ENCODE measurements at places on chromosomes 6 and 20.
A peak's percentile ranks its signal among the peaks of the same experiment; 100 is the strongest.

GRCh38 chr6:5506597-5506996 lies 245.3 kb downstream of the FARS2 start:
- DNase-seq, result no peak

DNA sequence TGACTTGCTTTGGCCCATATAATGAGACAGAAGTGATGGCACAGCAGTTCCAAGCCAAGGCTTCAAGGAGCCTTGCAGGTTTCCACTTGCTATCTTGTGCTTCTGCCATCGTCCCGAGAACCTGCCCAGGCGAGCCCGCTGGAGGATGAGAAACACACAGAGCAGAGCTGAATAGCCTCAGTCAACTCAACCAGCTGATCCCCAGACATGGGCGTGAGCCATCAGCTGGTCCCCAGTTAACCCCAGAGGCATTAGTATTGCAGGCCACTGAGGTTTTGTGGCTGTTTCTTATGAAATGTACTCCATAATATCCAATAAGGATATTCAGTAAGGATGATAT lies 81.7 kb upstream of the SHLD1 start:
- no peak for DNase-seq

DNA sequence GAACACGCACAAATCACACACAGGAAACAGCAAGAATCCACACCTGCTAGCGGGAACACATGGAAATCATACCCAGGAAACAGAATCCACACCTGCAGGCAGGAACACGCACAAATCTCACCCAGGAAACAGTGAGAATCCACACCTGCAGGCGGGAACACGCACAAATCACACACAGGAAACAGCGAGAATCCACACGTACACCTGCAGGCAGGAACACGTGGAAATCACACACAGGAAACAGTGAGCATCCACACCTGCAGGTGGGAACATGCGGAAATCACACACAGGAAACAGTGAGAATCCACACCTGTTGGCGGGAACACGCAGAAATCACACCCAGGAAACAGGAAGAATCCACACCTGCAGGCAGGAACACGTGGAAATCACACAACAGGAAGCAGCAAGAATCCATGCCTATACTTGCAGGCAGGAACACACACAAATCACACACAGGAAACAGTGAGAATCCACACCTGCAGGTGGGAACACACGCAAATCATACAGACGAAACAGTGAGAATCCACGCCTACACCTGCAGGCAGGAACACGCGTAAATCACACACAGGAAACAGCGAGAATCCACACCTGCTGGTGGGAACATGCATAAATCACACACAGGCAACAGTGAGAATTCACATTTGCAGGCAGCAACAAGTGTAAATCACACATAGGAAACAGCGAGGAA lies 108.6 kb downstream of the DLL1 start:
- DNase-seq, result no peak

GRCh38 chr6:4774715-4775493 lies 1.3 kb upstream of the CDYL start:
- no peak for DNase-seq

GRCh38 chr6:27755768-27756167 lies 156.4 kb downstream of the OR2B2 start:
- no peak for DNase-seq

DNA sequence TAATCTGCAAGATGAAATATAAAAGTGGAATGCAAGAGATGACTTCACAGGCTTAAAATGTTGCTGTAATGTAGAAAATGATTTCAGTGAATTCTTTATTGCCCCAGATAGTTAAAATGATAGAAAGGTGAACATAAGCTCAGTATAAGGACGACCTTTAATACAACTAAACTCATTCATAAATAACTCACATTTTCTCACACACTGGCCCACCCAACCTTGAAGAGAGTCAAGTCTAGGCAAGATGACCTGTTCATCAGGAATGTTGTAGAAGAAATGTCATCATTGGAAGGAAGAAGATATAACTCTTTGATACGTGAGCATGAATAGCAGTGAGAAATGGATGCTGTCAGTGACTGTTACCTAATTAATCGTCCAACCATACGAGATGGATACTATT lies 111.1 kb upstream of the SASH1 start:
- peak; percentile 61 for DNase-seq

DNA sequence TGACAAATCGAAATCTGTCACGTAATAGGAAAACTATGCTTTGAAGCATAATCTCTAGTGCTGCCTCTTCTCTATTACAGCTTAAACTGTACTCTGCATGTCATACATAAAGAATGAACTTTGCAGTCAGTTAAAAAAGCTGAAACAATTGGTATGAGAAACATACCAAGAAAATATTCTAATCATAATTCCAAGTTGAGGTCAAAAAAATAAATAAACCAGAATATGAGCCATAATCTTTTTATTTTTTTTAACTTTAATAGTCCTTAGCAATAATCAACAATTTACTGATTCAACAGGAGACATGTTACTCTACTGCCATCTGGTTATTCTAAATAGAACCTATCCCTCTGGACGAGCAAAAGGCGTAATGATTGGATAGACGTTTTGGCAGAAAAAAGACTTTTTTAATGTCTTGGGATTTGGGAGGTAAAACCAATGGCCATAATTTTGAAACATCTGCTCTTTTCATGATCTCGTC lies 224.4 kb upstream of the FLRT3 start:
- DNase-seq, result peak; percentile 62

- DNase-seq, result no peak
These were observed 43.0 kb downstream of the HDDC2 start for GRCh38 chr6:125258651-125259353.

DNA sequence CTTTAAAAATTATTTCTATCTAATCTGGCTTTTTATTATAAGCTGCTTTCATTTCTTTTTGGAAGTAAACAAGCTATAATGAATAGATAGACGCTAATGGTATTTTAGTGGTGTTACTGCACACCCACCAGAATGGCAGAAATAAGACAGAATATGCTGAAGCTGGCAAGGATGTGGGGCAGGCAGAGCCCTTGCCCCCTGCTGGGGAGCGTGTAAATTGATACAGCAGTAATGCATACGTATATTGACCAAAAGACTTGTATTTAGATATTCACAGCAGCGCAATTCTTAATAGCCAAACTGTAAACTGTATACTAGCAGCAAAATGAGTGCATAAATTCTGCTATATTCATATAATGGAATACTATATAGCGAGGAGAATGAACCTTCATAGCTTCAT lies 35.3 kb downstream of the TMEM181 start:
- DNase-seq, result peak; percentile 3

- DNase-seq, result no peak
These were observed 658.4 kb downstream of the TBC1D32 start for GRCh38 chr6:120675886-120676285.

- DNase-seq, result peak; percentile 89
These were observed 1.0 kb upstream of the DDAH2 start for GRCh38 chr6:31729979-31730630.

GRCh38 chr20:38497246-38497935 lies 24.7 kb downstream of the RALGAPB start:
- no peak for DNase-seq

- DNase-seq, result no peak
These were observed 271.2 kb upstream of the PRDM1 start for GRCh38 chr6:105814745-105815536.

- no peak for DNase-seq
These were observed 128.5 kb downstream of the TRDN start for GRCh38 chr6:123508290-123508689.

DNA sequence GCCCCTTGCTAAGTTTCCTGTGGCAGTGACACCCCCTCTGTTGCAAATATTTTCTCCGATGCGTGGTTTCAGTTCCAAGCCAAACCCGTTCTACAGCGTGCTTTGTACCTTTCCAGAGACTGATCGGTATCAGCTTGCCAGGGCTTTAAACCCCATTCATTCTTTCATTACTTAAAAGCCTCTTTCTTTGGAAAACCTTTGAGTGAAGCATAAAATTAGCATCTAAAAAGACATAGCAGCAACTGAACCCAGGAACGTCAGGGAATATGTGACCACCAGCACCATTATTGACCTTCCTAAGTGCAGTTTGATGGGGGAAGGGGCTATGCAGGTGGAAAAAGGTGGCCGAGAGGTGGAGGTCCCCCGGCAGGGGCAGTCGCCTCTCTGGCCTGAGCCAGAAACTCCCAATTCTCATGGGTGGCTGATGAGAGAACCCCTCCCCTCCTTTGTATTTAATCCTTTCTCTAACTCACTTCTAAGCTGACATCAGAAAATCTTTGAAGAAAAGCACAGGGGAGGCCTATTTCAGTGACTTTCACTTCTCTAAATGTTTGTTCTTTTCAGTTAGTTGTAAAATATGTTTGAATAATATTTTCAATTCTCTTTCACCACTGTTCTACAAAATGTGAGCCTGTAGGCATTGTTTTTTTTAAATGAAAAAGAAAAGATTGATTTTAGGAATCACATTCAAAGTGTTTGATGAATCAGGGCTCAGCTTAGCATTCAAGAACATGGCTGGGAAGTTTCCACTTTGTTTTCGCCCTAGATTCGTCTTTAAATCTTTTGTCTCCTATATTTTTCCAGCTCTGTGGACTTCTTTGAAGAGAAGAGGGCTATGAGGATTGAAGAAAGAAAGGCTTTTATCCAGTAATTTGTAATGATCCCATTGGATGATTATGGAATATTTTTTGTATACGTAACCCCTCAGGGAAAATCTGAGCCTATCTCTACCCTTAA lies 89.2 kb downstream of the RSPH3 start:
- DNase-seq, result no peak

- DNase-seq, result no peak
These were observed 1.3 kb upstream of the BLOC1S5 start for GRCh38 chr6:8065519-8065911.

- no peak for DNase-seq
These were observed 780.1 kb downstream of the TFAP2A start for GRCh38 chr6:9634776-9635175.

- DNase-seq, result peak; percentile 97
These were observed 85.6 kb downstream of the MRPL14 start for GRCh38 chr6:44041461-44042260.

- DNase-seq, result no peak
These were observed 48.6 kb upstream of the LGSN start for GRCh38 chr6:63368347-63368746.
